ENCODE measurements at places on chromosomes 5 and 9.

- no peak for DNase-seq
Measured at GRCh38 chr9:27569406-27569805, 3.9 kb downstream of the C9orf72 start.

DNA sequence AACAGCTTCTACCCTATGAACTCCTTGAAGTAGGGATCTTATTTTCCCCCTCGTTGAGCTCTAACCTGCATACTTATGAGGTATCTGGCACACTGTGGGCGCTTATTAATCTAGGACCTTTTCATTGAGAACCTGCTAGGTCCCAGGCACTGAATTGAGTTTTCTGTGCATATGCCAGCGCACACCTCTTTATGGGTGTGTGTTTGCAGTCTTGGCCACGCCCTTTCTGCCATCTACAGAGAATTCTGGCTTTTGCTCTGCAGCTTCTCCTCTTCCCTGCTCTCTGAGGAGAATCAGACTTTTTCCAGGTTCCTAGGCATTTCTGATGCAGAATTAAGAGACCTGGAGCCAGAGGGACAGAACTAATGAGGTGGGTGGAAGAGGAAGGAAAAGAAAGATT is 25.4 kb upstream of the SSBP2 start:
- no peak for DNase-seq

DNA sequence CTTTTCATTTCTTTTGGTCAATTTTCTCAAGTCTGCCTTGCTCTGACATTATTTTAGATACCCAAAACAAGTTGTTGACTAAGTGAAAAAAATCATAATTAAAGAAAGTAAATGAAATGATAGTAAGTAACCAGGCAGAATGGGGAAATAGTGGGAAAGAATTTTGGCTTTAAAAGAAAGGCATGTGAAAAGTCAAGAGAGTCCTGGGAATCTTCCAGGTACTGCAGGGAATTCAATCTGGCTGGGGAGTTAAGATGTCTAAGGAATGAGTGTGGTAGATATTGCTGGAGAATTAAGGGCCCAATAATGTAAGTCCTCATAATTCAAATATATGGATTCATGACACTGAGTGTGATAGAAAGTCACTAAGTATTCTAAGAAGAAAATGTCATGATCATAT is 123.1 kb upstream of the PAPPA start:
- no peak for DNase-seq

GRCh38 chr5:78634634-78635033 is 13.9 kb downstream of the LHFPL2 start:
- DNase-seq = no peak

GRCh38 chr9:99579964-99580363 is 241.7 kb upstream of the NR4A3 start:
- no peak for DNase-seq

- no peak for DNase-seq
Measured at GRCh38 chr5:179275941-179276837, 69.1 kb downstream of the ADAMTS2 start.

- no peak for DNase-seq
Measured at GRCh38 chr5:77768978-77769377, 7.2 kb downstream of the TBCA start.

DNA sequence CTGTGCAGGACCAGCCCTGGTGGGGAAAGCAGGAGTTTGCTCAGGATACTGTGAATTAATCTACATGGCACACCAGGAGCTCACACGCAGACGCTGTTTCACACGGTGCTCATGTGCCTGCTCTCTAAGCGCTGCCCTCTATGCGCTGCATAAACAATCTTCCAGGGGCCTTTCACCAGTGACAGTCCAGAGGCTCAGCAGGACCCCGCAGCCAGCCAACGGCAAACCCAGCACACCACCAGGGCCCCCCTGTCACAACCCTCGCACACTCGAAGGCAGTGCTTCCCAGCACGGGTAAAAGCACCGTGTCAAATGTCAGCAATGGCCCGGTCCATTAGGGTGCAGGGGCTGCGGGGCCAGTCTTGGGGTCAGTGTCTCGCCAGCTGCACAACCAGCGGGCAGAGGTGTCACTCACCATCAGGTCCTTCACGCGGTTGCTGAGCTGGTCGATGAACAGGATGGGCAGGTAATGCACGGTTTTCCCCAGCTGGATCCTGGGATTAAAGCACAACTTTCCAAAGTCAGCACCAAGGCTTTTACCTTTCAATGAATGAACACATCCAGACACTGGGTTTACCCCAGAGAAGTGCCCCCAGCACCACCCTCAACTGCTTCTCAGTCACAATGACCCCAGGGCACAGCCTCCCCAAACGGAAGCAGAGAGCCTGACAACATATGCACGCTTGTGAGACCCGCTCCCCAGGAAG is 7.3 kb downstream of the CLPTM1L start:
- DNase-seq = no peak

- DNase-seq = no peak
Measured at GRCh38 chr5:4243479-4244264, 648.0 kb downstream of the IRX1 start.
